HepG2 (cell line): ENCODE measurements at places on chromosomes 13 and 19. TPM values are rescaled to one million over a fixed set of nuclear protein-coding genes. Genes with fewer than 3 reads are reported as not detected.

FSTL3 gene
- 15.6 and 30.9 TPM in 2 replicates for polyA plus RNA-seq

IGFL2 gene
- polyA plus RNA-seq: not detected in 2 replicates

ZNF101 gene
- 10.9 and 12.9 TPM in 2 replicates for polyA plus RNA-seq

TJP3 gene
- polyA plus RNA-seq: 2.3 and 3.3 TPM in 2 replicates

UPK1A gene
- 2.5 and 2.9 TPM in 2 replicates for polyA plus RNA-seq

CEACAM7 gene
- polyA plus RNA-seq: not detected in 2 replicates

NCAN gene
- 0.05 TPM in 1 of 2 replicates, not detected in the other for polyA plus RNA-seq

ZNF177 gene
- 0.62 and 0.90 TPM in 2 replicates for polyA plus RNA-seq

TGFBR3L gene
- 0.14 and 0.20 TPM in 2 replicates for polyA plus RNA-seq

SELENOV gene
- not detected in 2 replicates for polyA plus RNA-seq

SOX21 gene
- not detected in 2 replicates for polyA plus RNA-seq

ING1 gene
- polyA plus RNA-seq: 13.6 and 16.1 TPM in 2 replicates

ESD gene
- polyA plus RNA-seq: 87.5 and 118 TPM in 2 replicates

NKPD1 gene
- 0.03 and 0.10 TPM in 2 replicates for polyA plus RNA-seq

GRCh38 chr19:17209126-17210036, 5.8 kb upstream of the USE1 start:
- DNase-seq: no peak

DNA sequence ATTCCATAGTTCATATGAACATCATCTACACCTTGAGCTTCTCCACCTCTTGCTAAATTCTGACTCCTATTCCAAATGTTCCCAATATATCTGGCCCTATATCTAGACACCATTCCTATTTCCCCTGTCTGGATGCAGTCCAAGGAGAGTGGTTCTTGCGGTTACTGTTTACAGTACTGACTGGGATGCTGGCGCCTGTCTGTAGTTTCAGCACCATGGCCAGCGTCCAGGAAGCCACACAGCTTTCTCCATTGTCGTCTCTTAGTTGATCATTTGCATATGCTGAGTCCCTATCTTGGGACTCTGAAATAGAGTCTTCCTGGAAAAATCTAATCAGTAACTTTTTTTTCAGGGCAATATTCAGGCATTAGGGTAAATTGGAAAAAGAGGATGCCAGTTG, 14.9 kb downstream of the LAIR2 start:
- peak; percentile 52 for DNase-seq

GRCh38 chr13:28658796-28659620, at the start of gene POMP:
Gene POMP (plus strand): TSS chr13:28659130. CDS start chr13:28659185, 55 bp downstream.
- peak; percentile 80 for DNase-seq

DNA sequence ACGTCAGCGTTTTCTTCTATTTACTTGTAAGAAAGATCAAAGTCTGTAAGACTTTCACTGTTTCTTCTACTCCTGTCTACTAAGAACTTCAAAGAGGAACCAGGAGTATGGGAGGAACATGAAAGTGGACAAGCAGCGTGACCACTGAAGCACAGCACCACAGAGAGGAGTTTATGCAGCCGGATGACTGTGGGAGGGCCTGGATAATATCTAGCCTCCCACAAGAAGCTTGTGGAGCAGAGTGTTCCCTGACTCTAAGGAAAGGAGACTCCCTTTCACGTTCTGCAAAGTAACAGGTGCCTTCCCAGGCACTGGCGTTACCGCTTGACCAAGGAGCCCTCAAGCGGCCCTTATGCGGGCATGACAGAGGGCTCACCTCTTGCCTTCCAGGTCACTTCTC, 83.6 kb upstream of the PDCD5 start:
- no peak for DNase-seq

GRCh38 chr13:48001114-48001881, at the start of gene SUCLA2:
Gene SUCLA2 (minus strand): TSS chr13:48001273. CDS start chr13:48001269, 4 bp downstream.
- DNase-seq: peak; percentile 92

- DNase-seq: no peak
These were observed 5.6 kb upstream of the PRKD2 start for GRCh38 chr19:46722421-46723022.

DNA sequence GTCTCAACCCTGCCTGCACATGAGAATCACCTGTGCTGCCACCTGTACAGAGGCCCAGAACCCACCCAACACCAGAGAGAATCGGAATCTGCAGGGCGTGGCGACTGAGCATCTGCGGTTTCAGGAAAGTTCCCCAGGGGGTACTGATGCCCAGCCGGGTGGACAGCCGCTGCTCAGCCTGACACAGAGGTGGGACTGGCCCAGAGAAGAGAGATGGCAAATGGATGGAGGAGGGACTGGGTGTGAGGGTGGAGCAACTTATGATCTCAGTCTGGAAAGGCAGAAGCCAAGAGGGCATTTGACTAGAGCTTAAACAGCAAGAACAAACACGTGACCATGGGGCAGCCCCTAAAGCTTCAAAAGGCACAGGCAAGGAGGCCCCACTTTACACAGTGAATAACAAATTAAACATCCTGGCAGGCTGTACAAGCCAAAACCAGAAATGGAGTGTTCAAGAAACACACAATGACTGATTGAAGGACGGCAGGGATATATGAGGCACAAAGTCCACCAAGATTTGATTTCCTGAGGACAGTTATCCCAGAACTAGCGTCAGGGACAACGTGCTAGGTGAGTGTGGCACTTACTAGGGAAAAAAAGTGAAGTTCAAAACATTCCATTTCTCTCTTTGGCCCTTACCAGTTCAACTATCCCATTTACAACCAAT, 3.1 kb downstream of the RANBP3 start:
- DNase-seq: peak; percentile 93

- no peak for DNase-seq
These were observed 9.6 kb upstream of the PRR19 start for GRCh38 chr19:42292042-42292960.

- DNase-seq: no peak
These were observed 1.1 kb downstream of the ZNF570 start for GRCh38 chr19:37470216-37470615.

DNA sequence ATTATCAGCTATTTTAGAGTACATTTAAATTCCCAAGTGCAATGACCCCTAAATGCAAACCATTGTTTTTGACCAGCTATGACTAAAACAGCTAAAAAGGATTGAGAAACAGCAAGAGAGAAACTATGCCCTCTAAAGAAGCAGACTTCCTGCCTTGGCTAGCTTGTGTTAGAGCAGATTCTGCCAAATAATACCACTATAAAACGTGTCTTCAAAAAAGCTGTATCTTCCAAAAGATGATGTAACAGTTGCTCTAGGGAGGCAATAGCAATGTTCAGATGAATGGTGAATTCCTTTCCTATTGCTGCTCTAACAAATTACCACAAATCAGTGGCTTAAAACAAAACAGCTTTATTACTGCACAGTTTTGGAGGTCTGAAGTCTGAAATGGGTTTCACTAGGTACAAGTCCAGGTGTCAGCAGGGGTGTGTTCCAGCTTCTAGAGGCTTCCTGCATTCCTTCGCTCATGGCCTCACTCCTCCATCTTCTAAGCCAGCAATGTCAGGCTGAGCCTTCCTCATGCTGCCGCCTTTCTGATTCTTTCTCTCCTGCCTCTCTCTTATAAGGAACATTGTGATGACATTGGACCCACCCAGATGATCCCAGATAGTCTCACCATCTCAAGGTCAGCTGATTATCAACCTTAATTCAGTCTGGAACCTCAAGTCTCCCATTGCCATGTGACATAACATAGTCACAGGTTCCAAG, 84.5 kb downstream of the LRRC63 start:
- DNase-seq: no peak

- no peak for DNase-seq
These were observed 34.1 kb upstream of the EDNRB start for GRCh38 chr13:77952737-77953136.

DNA sequence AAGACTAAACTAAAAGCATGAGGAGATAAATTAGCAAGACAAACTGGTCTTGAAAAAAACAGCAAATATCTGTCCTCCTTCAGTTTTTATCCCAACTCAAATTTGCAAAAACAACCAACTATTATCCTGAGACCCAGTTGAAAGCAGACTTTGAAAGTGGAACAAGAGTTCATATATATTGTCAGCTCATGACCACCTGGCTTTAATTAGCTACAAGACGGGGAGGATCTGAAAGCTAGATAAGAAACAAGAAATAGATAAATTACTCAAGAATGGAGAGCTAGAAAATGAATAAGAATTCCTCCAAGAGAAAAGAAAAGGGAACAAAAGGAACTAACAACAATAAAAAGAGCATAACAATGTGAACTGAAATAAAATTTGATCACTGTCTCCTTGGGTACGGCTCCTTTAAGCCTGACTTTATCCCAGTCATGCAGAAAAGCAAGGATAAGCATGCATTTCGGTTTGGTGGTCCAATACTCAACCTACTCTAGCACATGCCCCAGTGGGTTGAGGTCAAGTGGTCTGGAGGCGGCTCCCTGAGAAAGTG, 246.9 kb downstream of the DCLK1 start:
- no peak for DNase-seq

DNA sequence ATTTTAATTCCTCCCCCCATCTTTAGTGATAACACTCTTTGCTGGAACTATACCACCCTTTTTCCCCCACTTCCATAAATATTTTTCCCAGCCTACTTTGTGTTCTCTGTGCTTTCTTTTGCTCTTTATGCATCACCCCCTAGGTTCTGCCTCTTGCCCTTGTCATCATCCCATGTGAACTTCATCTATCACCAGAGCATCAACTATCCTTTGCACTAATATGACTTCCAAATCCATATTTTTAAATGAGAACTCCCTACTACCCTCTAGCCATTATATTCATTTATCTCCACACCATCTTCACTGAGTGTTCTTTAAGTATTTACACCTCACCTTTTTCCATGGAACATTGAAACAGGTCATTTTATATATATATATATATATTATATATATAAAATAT, 452.7 kb downstream of the FOXO1 start:
- no peak for DNase-seq

DNA sequence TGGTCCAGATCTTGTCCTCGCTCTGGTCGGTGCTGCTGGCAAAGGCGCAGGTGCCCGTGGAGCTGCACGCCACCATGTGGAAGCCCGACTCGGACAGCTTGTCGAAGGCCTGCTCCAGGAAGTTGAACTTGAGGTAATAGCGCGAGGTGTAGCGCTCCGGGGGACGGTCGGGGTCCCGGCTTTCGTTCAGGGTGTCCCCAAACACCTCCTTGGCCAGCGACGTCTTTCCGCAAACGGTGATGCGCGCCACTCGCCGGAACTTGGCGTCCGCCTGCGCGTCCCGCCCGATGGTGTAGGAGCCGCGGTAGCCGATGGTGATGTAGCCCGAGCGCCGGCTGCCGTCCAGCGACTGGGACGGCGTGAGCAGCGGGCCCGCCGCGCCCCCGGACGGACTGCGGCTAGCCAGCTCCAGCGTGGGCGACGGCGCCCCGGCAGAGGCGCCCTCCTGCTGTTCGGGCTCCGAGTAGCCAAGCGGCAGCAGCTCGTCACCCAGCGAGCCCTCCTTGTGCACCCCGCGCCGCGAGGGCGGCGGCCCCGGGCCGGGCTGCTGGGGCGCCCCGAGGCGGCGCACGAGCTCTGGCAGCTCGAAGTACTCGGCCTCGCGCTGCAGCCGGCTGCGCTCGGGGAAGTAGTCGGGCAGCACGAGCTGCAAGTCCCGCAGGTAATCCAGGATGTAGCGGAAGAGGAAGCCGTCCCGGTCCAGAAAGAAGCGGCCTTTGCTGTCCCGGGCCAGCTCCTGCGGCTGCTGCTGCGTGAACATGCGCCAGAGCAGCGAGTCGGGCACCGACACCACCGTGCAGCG, 801 bp downstream of the KCTD12 start:
- no peak for DNase-seq

DNA sequence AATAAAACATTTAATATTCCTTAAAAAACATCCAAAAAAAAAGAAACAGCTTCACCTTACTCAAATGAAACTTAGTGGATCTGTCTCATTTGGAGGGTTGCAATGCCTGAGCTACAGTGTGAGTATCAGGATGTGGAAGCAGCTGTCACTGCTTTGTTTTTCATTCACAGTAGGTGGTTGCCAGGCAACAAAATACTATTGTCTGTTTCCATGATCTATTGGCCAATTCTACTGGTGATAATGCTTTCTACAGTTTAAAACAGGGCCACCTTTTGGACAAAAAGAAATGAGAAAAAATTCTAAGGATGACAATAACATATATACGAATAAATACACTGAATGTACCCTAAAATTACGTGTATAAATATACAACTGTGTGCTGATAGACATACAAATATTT, 3.0 kb downstream of the ENOX1 start:
- DNase-seq: no peak

- DNase-seq: no peak
These were observed 167.1 kb upstream of the SOX1 start for GRCh38 chr13:111899714-111900389.

GRCh38 chr13:112713517-112714253, 23.8 kb downstream of the ATP11A start:
- no peak for DNase-seq

DNA sequence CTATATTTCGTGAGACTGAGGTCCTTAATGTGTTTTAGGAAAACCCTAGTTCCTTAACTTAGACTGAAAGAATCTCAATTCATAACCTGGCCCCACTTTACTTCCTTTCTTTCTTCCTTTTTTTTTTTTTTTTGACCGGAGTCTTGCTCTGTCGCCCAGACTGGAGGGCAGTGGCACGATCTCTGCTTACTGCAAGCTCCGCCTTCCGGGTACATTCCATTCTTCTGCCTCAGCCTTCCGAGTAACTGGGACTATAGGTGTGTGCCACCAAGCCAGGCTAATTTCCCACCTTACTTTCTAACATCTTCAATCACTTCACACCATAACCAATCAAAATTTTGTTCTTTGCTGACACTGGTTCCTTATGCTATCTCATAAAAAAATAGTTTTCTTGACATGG, 2097.0 kb downstream of the PCDH9 start:
- DNase-seq: no peak

- no peak for DNase-seq
These were observed 80.1 kb downstream of the ESD start for GRCh38 chr13:46716821-46717220.

GRCh38 chr19:50300814-50301606, 28.2 kb downstream of the KCNC3 start:
- DNase-seq: peak; percentile 48

DNA sequence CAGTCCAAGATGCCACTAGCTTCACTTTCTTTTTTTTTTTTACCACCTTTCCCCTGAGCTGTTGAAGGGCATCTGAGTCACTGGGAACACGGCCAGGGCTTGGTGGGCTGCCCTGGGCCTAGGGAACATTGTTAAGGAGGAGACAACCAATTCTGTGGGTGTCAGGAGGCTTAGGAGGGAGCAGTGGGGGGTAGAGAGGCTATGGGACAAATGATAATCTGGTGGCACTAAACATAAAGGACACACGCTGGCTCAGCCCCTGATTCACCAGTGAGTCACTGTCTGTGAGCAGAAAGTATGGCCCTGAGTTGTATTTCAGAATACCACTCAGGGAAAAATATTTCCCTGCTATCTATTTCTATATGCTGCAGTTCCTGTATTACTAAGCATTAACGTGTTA, 207.8 kb downstream of the DCLK1 start:
- no peak for DNase-seq
